ENCODE measurements at places on chromosomes 5 and 9.

DNA sequence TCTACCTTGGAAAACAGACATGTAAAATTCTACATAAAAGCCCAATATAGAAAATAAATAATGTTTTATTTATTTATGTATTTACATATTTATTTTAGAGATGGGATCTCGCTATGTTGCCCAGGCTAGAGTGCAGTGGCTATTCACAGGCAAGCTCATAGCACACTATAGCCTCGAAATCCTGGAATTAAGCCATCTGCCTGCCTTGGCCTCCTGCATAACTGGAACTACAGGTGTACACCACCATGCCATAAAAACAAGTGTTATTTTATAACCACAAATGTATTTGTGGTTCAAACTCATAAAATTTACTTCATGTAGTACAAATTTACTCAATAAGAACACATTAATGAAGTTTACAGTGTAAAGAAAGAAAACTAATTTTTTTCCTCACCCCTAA lies 7.0 kb upstream of the RFK start:
- DNase-seq = no peak

GRCh38 chr9:134348404-134349155 lies 22.3 kb downstream of the RXRA start:
- no peak for DNase-seq

GRCh38 chr5:132497488-132497997 lies 7.0 kb upstream of the IRF1 start:
- DNase-seq = no peak

DNA sequence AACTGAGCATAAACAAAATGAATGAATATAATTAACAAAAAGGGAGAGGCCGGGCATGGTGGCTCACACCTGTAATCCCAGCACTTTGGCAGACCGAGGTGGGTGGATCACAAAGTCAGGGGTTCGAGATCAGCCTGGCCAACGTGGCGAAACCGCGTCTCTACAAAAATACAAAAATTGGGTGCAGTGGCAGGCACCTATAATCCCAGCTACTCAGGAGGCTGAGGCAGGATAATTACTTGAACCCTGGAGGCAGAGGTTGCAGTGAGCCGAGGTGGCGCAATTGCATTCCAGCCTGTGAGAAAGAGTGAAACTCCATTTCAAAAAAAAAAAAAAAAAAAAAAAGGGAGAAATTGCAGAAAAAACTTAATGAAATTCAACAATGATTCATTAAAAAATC lies 839.3 kb upstream of the CTNND2 start:
- no peak for DNase-seq

Data from NCI-H82 (cell line).